ENCODE measurements at places on chromosomes 16 and 17. TPM values are rescaled to one million over a fixed set of nuclear protein-coding genes. Genes with fewer than 3 reads are reported as not detected.

GRCh38 chr17:60559995-60560859 lies 34.2 kb upstream of the APPBP2 start:
- H3K36me3 ChIP-seq = peaks cover 5% of the 10 kb centered on the region
- no peaks in the 10 kb centered on the region for H3K4me1 ChIP-seq
- H3K27me3 ChIP-seq = no peaks in the 10 kb centered on the region
- no peak overlapping the region for H3K27ac ChIP-seq
- no peak overlapping the region for H3K4me3 ChIP-seq

Gene PPY
- total RNA-seq = 0.59 TPM

- no peak overlapping the region for H3K4me3 ChIP-seq
- H3K27ac ChIP-seq = no peak overlapping the region
- H3K27me3 ChIP-seq = no peaks in the 10 kb centered on the region
- no peak for DNase-seq
These were observed 157.4 kb upstream of the MAF start for GRCh38 chr16:79757968-79758367.

DNA sequence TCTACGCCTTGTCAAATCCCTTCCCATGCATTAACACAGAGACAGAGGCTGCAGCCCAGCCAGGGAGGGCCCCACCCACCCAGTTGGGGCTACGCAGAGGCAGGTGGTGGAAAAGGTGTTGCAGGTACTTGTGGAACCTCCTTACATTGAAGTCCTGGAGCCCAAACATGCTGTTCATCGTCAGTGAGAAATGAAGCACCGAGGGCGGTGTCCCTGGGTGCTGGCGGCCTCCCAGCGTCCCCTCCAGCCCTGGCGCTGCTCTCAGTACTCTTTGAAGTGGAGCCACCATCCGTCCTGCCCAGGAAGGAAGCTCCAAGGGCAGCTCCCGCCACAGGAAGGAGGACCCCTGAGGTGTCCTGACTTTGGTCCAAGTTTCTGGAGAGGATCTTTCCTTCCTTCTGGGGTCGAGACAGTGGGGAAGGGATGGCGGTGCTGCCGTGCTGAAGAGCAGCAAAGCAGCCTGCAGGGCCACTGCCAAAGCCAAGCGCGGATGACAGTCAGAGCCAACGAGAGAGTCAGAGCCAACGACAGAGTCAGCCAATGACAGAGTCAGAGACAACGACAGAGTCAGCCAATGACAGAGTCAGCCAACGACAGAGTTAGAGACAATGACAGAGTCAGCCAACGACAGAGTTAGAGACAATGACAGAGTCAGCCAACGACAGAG lies 23.4 kb downstream of the LMF1 start:
- no peak for DNase-seq
- H3K4me1 ChIP-seq = no peaks in the 10 kb centered on the region
- no peak overlapping the region for H3K4me3 ChIP-seq
- H3K27me3 ChIP-seq = no peaks in the 10 kb centered on the region

- no peak overlapping the region for H3K27ac ChIP-seq
- peaks cover 55% of the 10 kb centered on the region for H3K36me3 ChIP-seq
- no peak for DNase-seq
These were observed 10.3 kb downstream of the PHB1 start for GRCh38 chr17:49404361-49404760.

Measured in H9 (cell line).